ENCODE measurements at places on chromosomes 4 and X. TPM values are rescaled to one million over a fixed set of nuclear protein-coding genes. Genes with fewer than 3 reads are reported as not detected.

Gene CXorf65
- not detected for total RNA-seq

Gene STAP1
- not detected for total RNA-seq

Gene PHKA1
- total RNA-seq = 6.7 TPM

Gene CXCL5
- total RNA-seq = 20.4 TPM

Gene CPLX1
- total RNA-seq = 0.23 TPM

Gene PCDH11X
- not detected for total RNA-seq

Gene SMIM31
- not detected for total RNA-seq

Gene C4orf50
- not detected for total RNA-seq

Gene MAGEA9B
- not detected for total RNA-seq

Gene CRLF2
- total RNA-seq = not detected
